ENCODE measurements at places on chromosomes 16 and 17.
A peak's percentile ranks its signal among the peaks of the same experiment; 100 is the strongest.

DNA sequence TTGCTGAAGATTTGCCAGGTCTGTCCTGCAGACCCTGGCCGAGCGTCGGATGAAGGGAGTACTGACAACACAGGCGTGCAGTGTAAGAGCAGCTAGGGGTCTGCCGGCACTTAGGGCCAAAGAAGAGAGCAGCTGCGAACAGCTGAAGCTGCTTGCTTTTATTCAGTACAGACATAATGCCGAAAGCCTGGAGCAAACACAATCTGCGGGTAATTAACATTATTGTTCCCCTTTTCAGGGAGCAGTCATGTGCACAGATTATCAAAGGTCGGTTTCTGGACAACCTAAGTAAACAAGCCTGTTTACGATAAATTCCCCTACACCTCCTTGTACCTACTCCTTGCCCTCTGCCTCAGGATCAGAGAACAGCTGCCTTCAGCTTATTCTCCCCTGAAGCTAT, 12.0 kb upstream of the KRT23 start:
- DNase-seq, result no peak

DNA sequence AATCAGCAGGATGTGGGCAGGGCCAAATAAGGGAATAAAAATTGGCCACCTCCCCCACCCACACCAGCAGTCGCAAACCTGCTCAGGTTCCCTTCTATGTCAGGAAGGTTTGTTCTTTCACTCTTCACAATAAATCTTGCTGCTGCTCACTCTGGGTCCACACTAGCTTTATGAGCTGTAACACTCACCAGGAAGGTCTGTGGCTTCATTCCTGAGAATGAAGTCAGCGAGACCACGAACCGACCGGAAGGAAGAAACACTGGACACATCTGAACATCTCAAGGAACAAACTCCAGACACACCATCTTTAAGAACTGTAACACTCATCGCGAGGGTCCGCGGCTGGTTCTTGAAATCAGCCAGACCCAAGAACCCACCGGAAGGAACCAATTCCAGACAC, 115.5 kb upstream of the TBX2 start:
- no peak for DNase-seq

DNA sequence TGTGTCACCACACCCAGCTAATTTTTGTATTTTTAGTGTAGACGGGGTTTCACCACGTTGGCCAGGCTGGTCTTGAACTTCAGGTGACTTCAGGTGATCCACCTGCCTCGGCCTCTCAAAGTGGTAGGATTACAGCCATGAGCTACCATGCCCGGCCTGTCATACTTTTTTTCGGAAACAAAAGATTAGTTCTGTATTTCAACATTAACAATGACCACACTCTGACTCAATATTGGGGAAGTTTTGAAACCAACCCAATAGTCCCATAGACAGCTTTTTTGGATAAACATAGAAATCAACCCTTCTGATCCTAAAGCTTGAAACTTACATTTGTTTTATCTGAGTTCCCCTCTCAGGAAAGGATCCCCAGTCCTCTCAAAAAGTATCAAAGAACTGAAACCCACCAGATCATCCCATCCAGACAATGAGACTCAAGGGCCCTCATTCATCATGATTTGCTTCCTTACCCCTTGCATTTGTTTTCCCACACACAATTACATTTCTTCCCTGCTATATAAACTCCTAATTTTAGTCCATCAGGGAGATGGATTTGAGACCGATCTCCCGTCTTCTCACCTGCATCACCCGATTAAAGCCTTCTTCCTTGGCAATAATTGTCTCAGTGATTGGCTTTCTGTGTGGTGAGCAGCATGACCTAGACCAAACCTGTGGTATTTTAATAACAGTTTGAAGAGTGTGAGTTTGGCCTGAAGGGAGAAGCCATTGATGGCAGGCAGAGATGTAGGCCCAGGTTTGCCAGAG, 7.2 kb upstream of the AGRP start:
- DNase-seq, result no peak

DNA sequence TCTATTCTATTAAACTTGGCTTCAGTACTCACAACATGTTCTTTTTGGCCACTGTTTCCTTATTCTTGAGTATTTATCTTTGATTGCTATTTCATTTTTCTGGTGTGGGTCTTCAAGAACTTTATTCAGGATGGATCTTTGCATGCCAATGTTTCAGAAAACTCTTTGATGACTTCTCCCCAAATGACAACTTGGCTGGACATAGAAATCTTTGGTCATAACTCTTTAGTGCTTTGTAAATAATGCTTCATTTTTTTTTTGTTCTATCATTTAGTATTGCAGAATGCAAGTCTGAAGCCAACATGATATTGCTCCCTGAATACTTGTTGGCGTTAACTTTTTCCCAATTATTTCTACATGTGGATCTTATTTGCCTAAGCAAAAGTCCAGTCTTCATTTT, 103.6 kb upstream of the HS3ST2 start:
- no peak for DNase-seq

GRCh38 chr17:61168506-61168905, 231.1 kb upstream of the TBX2 start:
- DNase-seq, result no peak

GRCh38 chr17:64216000-64216337, 47.1 kb downstream of the TEX2 start:
- no peak for DNase-seq

- no peak for DNase-seq
Measured at GRCh38 chr16:50144211-50144610, 8.9 kb upstream of the TENT4B start.

- DNase-seq, result no peak
Measured at GRCh38 chr17:6078458-6078871, 8.3 kb downstream of the WSCD1 start.

DNA sequence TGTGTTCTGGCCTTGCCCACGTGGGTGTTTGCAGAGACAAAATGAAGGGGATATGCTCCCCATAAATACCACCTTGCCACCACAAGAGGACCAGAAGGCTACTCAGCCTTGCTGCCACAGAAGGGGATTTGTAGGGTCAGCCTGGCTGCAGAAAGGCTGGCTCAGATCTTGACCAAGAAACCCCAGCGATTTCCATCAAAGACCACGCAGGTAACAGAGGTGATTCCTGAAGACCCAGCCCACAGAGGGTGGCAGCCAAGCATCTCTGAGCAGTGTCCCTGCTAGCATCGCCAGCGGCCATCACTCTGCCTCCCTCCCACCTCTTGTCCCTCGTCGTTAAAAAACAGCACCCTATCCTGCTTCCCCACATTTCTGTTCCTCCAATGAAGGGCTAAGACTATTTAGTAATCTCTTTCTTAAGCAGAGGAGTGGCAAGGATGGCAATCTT, 54.9 kb downstream of the BEAN1 start:
- DNase-seq, result no peak

DNA sequence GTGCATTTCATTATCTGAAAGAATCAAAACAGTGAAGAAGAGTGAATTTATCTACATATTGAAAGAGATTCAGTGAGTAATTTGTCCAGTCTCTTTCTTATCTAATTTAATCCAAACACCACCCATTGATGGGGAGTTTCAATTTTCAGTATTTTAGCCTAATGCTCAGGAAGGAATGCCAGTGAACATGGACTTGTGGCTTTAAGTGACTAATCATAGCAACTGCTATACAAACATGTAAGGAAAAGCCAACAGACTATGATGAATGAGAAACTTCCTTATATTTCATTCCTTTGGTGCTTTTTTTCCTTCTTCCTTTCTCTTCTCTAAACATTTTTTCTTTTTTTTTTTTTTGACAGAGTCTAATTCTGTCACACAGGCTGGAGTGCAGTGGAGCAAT, 885.8 kb downstream of the KCNJ2 start:
- DNase-seq, result no peak

DNA sequence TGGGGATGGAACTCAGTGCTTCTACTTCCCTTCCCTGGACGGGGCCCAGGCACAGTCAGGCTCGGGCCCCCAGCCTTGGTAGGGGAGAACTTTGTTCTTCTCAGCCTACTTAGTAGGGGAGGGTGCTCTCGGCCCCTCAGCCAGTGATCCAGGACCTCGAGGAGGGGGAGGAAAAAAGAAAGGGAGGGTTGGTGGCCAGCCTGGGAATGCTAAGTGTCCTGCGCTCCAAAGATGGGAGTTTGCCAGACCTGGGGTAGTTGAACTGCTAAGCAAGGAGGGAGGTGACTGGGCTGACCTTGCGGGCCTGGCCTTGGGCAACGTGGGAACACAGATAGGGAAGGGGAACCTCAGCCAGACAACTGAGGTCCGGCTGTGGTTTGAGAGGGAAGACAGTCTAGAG, 12.2 kb downstream of the ADGRG1 start:
- peak; percentile 77 for DNase-seq

DNA sequence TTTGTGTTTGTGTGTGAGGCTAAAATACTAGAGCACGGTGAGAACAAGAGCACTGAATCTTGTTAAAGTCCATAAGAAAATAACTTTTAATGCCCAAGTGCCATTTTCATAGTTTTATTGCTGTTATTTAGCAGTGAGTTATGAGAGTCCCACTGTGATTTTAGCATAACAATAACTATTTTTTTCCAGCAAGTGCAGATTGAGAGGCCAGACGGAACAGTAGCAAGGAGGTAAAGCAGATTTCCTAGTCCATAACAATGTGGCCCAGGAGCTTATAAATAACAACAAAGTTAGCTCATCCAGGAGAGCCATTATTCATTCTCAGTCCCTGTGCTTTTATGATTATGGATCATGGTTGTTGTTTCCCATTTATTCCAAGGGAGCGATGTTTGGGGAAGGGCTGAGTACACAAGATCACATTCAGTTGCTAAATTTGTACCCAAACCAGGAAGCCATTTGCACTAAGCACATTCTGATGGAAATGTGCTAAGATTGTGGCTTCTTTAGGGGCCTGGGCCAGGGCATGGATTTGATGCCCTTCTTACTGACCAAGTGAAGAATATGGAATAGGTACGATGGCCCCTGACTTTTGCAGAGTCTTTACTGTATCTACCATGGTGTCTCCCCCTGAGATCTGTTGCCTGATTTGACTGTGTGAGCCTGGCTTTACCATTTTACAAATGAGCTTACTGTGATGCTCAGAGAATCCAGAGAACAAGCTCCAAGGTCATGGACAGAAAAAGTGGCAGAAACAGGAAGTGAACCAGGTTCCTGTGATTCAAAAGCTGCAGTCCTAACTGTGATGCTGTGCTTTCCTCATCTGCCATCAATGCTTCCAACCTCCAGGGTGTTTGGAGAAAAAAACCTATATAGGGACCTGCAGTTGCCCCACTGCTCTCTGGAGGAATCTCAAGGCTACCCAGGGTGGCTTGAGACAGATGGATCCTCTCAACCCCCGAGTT, 204.7 kb upstream of the HSBP1 start:
- DNase-seq, result no peak

DNA sequence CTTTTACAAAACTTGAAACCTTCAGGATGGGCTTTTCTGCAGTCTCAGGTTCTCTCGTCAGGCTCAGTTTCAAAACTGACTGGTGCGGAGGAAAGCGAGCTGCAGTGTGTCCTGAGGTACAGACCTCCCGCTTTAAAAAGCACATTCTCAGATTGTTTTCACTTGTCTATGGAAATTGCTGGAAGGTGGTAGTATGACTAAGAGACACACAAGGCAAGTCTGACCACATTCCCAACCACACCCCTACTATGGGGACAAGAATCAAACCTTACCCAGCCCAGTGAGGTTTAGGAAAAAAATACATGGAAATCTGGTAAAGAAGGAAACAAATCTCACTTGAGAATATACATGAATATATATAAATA, 18.2 kb downstream of the SRP68 start:
- DNase-seq, result no peak

- DNase-seq, result no peak
Measured at GRCh38 chr17:77854083-77854758, 104.3 kb upstream of the TNRC6C start.

DNA sequence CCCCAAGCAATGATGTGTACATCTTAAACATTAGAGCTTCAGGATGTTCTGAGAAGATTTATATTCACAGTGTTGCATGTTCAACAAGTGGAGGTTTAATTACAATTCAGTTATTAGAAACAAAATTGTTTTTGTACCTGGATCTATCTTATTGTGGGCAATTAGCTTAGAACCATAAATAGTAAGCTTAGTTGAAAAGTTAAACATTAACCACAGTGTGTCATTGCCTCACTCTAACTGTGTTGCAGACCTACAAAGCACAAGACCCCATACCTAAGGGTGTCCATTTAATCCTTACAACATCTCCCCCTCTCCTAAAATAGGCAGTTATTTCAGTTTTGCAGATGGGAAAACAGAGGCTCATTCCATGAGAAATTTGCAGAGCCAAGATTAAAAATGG, 632.0 kb upstream of the SOX9 start:
- no peak for DNase-seq

GRCh38 chr17:9386401-9386800, 189.2 kb downstream of the STX8 start:
- no peak for DNase-seq

GRCh38 chr17:65193716-65194293, 56.6 kb downstream of the RGS9 start:
- DNase-seq, result no peak

GRCh38 chr17:57080718-57081117, 4.3 kb upstream of the AKAP1 start:
- DNase-seq, result no peak

DNA sequence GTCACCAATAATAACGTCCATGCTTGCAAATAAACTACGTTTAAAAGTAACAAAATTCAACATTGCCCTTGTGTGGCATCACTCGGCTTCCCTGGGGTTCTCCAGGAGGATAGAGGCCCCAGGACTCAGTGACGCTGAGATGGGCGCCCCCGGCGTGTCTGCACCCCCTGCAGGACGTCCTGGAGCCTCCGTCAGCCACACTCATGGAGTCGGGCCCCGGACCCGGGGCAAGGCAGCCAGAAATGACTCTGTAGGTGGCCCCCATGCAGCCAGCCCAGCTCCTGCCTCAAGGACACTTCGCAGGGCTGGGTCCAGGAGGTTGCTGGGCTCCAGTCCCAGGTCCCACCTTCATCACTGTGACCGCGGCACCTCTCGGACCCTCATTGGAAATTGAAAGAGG, 16.6 kb upstream of the ACSF3 start:
- DNase-seq, result no peak

DNA sequence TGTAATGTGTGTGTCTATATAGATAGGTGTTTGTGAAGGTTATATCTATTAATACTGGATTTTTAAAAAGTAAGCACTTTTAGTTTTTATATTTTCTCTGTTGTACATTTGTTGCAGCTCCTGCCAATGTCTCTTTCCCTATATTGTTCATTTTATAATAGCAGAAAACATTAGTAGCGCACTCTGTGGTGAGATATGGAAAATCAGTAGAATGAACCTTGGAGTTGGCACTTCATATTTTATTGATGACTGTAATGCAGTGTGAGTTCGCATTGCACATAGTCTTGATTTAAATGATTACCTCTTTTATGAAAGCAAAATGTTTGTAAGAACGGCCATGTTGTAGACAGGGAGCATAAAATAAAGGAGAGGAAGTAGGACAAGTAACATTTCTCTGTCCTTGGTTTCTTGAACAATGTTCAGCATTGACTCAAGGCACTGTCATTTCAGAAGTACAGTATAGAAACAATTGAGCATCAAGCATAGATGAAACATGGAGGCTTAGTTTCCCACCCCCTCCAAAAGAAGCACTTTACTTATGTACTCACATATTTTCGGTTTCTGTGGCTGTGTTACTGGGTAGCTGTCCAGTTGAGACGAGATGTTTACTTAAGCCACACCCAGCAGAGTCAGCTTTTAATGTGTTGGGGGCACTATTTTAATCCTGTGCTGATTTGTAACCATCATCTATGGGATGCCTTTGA, 74.0 kb downstream of the TANC2 start:
- no peak for DNase-seq

- DNase-seq, result no peak
Measured at GRCh38 chr17:48174833-48175523, 67.4 kb downstream of the SNX11 start.
